ENCODE measurements at places on chromosomes 12 and 14. TPM values are rescaled to one million over a fixed set of nuclear protein-coding genes. Genes with fewer than 3 reads are reported as not detected.

DNA sequence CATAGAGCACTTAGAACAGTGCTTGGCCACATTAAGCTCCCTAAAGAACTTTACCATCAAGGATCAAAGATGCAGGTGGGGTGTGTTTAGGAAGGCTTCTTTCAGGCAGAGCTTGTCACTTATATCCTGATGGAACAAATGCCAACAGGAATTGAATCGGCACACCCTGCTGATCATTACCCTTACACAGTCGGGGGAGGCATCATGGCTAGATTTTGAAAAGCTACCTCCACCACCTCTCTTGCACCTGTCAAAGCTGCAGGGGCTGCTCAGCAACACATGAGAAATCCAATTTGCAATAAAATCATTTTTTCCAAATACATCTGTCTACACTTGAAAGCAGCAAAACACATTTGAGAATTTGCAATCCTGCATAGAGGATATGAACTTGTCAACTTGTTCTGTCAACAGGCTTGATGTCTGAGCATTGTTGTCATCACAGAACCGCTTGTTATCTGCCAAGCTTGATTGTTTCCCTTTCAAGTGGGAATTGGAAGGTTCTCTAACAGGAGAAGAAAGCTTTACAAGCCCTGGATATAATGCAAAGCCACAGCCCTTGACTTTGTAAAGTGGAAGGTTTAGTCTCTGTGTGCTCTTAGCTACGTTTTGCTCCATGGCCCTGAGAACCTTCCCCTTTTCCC is 24.6 kb upstream of the TRIM9 start:
- H3K4me3 ChIP-seq: no peak overlapping the region
- no peak overlapping the region for H3K27ac ChIP-seq
- H3K4me1 ChIP-seq: no peaks in the 10 kb centered on the region
- peaks cover 3% of the 10 kb centered on the region for H3K27me3 ChIP-seq
- DNase-seq: no peak

- no peak for DNase-seq
- no peak overlapping the region for H3K27ac ChIP-seq
- H3K27me3 ChIP-seq: no peaks in the 10 kb centered on the region
- H3K4me1 ChIP-seq: peaks cover 7% of the 10 kb centered on the region
- no peak overlapping the region for H3K4me3 ChIP-seq
These were observed 9.5 kb downstream of the OAS1 start for GRCh38 chr12:112916270-112916669.

- DNase-seq: no peak
- H3K4me3 ChIP-seq: no peak overlapping the region
- no peak overlapping the region for H3K27ac ChIP-seq
These were observed 136.3 kb downstream of the ADCK1 start for GRCh38 chr14:77936138-77936639.

DNA sequence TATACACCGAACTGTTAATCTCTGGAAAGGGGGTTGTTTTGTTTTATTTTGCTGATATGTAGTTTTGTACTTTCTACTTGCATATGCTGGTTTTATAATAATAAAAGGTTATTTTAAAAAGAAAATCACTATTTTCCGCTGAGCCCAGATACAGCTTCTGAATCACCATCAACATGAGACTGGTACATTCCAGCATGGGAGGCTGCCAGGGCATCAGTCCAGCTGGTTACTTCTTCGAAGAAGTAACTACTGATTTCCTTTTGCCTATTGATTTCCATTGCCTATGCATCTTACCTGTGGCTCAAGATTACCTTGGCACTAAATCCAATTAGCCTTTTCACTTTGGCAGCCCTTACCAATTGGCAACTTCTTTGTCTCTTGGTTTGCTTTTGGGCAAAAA is 11.7 kb upstream of the OSBPL8 start:
- no peak overlapping the region for H3K27ac ChIP-seq
- peaks cover 4% of the 10 kb centered on the region for H3K36me3 ChIP-seq
- H3K27me3 ChIP-seq: no peaks in the 10 kb centered on the region

DNA sequence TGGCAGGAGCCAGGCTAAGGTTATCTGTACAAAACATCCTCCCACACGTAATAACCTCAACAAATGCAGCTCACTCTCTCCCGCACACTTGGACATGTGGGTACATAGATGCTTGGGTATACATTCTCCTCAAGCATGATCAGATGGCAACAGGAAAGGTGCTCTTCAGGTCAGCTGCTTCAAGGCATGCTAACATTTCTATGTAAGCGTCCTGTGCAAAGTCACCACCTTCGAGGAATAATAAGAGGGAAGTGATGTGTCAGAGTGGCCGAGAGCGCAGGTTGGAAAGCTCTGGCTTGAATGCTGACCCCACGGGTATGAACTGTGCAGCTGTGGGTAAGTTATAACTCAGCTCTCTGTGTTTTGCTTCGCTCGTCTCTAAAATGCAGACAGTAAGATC is 24.2 kb upstream of the SLC6A12 start:
- DNase-seq: no peak
- peaks cover 3% of the 10 kb centered on the region for H3K36me3 ChIP-seq
- H3K4me1 ChIP-seq: no peaks in the 10 kb centered on the region
- H3K27me3 ChIP-seq: peaks cover 12% of the 10 kb centered on the region
- no peak overlapping the region for H3K4me3 ChIP-seq

- no peaks in the 10 kb centered on the region for H3K27me3 ChIP-seq
- no peaks in the 10 kb centered on the region for H3K36me3 ChIP-seq
- H3K4me3 ChIP-seq: peak overlapping the region; percentile 54
- peak; percentile 90 for DNase-seq
These were observed 43.5 kb downstream of the ERH start for GRCh38 chr14:69354383-69355153.

GRCh38 chr12:124264089-124264795 is 30.7 kb upstream of the RFLNA start:
- no peaks in the 10 kb centered on the region for H3K36me3 ChIP-seq
- no peak overlapping the region for H3K27ac ChIP-seq
- no peak for DNase-seq
- H3K4me1 ChIP-seq: no peaks in the 10 kb centered on the region

DNA sequence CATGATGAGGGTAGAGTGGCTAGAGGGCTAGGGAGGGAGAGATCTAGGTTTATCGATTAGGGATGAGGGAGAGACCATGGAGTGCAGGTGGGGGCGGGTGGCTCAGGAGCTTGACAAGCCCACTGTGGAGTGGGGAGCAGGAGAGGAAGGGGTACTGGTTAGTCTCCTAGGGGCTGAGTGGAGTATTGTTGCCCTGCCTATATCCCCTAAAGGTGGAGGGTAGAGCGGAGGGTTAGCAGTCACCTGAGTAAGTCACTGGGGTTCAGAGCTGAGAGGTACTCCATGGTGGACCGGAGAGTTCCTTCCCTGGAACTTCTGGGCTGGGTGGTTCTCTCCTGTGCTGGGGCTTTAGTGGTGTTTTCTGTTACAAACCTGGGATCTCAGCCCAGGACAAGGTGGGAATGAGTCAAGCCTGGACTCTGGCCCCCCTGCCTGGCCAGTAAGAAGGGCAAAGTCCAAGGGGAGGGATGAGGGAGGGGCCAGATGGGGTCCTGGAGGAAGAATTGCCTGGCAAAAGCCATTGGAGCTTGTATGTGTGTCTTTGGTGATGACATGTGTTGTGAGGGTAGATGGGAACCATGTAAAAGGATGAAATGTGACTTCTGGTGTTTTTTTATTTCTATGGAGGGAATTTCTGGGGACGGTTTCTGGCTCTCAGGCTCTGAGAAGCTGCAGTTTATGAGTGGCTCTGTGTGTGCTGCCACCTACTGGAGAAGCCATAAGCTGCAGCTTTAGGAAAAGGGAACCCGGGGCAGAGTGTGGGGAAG is at the start of gene CIDEB:
CIDEB (minus strand) TSS at position 403 of the 767 bp plus-strand sequence; CDS start at position 284, 119 bp downstream.
- peaks cover 34% of the 10 kb centered on the region for H3K36me3 ChIP-seq
- H3K27ac ChIP-seq: peak within 1 kb of the TSS; percentile 25
- H3K4me1 ChIP-seq: peaks cover 39% of the 10 kb centered on the region
- DNase-seq: peak; percentile 83
- no peaks in the 10 kb centered on the region for H3K27me3 ChIP-seq

GRCh38 chr14:72715850-72716228 is 178.1 kb downstream of the DPF3 start:
- peaks cover 26% of the 10 kb centered on the region for H3K4me1 ChIP-seq
- H3K36me3 ChIP-seq: no peaks in the 10 kb centered on the region
- no peak overlapping the region for H3K27ac ChIP-seq
- H3K27me3 ChIP-seq: no peaks in the 10 kb centered on the region
- no peak for DNase-seq

The ARHGEF40 gene
- not detected for total RNA-seq

The CDCA3 gene
- 106 TPM for total RNA-seq

The JPH4 gene
- total RNA-seq: 0.05 TPM

The RIC8B gene
- 7.3 TPM for total RNA-seq

The WASHC4 gene
- 26.0 TPM for total RNA-seq

The ENO2 gene
- total RNA-seq: 128 TPM
